ENCODE measurements at places on chromosomes 5 and 9. TPM values are rescaled to one million over a fixed set of nuclear protein-coding genes. Genes with fewer than 3 reads are reported as not detected.

MLLT3 gene
- 16.5 TPM for total RNA-seq

SLCO6A1 gene
- total RNA-seq, result not detected

HTR1A gene
- total RNA-seq, result not detected

APBA1 gene
- total RNA-seq, result 9.5 TPM

CYSTM1 gene
- total RNA-seq, result 4.4 TPM

TOR2A gene
- 2.0 TPM for total RNA-seq

CDH9 gene
- total RNA-seq, result not detected

SLC36A3 gene
- not detected for total RNA-seq

ACSL6 gene
- not detected for total RNA-seq

TTLL11 gene
- total RNA-seq, result 9.6 TPM

CCNI2 gene
- total RNA-seq, result not detected
